IPS DF 19.7 (cell line): ENCODE measurements at places on chromosomes 3 and 15.

DNA sequence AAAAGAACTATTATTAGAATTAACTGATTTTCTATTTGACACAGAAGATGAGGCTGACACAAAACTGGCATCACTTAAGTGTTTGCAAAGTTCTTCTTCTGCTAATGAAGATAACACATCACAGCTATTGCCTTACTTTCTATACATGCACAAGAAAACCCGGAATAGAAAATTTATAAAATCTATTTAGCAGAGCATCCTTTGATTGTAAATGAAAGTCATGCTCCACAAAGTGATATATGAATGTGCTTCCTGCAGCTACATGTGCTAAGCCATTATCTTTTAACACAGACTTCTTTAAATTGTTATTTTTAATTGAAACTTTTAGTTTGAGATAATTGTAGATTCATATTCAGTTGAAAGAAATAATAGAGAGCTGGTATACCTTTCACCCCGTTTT is 27.0 kb downstream of the DENND4A start:
- DNase-seq: no peak

GRCh38 chr15:69806287-69806915 is 291.3 kb downstream of the TLE3 start:
- no peak for DNase-seq

DNA sequence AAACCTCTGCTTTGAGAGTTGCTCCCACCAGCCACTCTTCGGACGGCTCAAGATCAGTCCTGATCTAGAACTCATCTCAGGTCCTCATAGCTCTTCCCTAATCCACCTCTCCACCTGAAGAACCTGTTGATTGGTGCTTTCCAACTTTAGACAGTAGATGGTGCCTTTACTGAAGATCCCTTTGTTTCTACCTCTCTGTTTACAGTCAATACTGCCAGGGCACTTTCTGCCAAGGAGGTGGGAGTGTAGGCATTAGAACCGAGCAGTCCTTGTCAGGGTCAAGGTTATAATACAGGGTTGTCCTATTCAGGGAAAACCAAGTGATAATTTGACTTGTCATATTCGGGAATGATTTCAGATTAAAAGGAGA is 1.2 kb downstream of the CGNL1 start:
- no peak for DNase-seq

DNA sequence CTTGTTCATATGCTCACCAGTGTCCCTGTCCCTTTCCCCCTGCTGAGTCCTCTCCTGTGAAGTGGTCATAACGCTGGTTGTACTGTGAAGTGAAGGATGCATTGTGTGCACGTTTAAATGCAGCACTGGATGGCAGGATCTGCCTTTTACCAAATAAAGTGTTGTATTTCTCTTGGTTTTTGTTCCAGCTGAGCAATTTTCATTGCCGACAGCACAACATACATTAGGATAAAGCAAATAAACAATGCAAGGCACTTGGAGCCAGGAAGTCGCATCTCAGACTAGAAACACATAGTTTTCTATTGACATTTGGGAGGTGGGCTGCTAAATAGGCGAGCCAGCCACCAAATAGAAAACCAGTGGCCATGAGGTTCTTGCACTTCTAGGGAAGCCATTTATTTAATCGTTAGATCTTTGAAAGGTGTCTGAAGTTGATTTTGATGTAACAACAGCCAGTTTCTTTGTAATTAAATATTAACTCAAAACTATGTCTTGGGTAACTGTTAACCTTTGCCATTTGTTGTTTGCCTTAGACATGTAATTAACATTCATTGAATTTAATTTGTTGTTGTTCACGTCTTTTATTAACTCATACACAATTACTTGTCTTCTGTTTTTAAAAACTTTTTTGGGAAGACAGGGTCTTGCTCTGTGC is 185.3 kb downstream of the FNDC3B start:
- no peak for DNase-seq

DNA sequence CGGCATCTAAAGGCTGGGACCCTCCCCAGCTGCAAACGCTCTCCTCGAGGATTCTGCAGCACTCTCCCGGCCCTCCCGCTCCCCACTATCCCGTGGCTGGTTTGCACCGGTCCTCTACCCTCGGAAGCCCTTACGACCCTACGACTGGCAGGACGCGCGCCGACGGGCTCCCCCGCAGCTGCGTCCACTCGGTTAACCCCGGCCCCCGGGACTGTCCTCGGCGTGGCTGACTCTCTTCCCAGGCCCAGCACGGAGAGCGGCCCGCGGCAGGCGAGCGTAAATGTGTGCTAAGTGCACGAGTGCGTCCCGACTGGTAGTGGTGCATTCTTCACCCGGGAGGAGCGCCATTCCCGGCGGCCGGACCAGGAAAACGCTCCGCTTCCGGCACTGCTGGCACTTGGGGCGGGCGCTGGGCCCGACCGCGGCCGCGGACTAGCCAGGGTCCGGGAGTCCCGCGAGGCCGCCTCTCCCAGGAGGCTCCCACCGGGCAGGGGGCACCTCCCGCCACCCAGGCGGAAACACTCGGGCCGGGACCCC is 508 bp downstream of the GORASP1 start:
- no peak for DNase-seq

DNA sequence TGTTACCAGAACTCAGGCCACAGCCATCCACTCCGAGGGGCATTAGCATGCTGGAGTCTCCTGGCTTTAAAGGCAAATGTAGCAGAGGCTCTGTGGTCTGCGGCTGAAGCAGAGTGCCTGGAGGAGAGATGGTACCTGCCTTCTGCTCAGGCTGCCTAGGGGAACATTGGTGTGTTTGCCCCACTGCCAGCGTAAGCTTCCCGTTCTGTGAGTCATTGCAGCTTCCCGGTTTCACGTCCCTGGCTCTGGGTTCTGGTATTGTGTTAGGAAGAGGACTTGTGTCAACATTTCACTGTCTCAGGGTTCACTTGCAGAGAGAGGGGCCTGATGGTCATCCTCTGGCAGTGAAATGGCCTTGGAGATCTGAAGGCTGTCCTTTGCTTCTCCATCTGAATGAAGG is 1.8 kb downstream of the GASK1A start:
- DNase-seq: no peak

DNA sequence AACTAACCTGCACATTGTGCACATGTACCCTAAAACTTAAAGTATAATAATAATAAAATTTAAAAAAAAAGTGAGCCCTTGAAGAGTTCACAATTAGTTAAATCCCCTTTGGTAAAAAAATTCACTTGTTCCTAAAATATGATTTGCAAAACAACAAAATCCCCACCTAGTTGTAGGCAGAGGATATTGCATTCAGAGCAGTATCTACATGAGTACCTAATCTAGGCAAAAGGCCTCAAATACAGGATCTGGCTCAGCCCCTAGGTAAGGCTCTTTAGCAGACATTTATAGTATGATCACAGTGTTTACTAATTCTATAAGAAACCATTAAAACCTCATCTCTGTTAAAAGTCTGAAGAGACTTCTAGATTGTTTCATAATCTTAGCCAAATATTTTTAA is 89.3 kb upstream of the CCDC80 start:
- DNase-seq: no peak

DNA sequence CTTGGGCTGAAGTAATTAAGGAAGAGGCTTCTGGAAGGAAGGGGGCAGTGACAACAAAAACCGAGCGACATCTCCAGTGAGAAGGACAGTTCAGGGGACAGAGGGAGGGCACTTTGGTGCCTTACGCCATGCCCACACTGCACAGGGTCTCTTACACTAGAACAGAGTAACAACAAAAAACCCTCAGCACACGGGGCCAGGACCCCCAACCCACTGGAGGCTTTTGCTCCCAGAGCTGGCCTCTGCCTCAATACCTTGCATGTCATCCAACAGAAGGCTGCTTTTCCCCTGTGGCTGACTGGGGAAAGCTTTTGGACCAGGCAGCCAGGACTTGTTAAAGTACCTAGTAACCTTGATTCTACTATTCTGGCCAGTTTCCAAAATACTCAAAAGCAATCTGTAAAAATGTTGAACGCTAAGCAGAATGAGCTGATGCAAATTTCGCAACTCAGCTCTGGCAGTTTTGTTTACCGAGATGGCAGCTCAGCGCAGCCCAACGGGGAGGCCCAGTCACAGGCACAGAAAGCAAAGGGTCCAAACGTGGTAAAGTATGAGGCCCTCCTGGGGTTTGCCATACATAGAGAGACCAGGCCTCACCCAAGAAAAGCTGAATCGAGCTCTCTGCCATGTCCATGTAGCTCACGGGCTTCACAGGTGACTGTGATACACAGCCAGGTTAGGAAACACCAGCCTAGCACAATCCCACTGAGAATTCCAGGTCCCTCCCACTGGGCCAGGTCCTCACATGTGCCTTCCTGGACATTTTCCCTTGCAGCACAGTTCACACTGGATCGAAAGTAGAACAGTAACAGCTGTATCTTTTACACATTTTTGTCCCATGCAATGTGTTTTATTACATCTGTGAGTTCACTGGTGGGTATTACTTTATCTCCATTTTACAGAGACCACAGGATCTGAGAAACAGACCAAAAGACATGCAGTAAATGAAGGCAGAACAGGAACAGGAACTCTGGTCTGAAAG is 6.0 kb downstream of the CHCHD4 start:
- DNase-seq: no peak

GRCh38 chr3:58111513-58112184 is 99.1 kb downstream of the DNASE1L3 start:
- no peak for DNase-seq

DNA sequence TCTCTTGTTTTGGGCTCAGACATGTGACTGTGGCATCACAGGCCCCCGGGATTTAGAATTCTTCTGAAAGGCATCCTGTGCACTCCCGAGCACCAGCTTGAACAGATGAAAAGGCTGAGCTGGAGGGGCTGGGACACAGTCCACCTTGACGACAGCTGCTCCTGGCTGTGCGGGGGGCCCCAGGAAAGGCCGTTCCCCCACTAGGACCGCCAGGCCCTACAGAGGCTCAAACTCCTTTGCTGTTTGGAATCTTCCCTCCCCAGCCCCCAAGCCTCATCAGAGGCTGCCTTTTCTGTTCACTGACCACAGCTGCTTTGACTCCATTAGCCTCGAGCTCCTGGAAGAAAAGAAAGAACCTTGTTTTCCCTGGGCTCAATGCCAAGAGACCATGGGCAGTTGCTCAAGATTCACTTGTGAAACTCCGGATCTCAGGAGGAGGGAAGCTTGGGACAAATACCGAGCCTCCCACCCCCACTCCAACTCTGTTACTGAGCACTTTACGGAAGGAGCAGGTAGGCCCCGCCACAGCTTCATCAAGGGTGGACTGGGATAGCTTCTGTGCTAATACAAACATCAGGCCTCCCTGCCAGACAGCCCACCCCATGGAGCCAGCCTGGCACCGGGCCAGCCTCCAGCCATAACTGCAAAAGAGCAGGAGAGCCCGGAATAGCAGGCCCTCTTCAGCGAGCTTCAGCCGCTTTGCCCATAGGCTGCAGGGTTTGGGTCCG is 15.7 kb downstream of the CIDEC start:
- DNase-seq: no peak

- no peak for DNase-seq
Observed at GRCh38 chr3:55711646-55712045, 224.5 kb upstream of the WNT5A start.

DNA sequence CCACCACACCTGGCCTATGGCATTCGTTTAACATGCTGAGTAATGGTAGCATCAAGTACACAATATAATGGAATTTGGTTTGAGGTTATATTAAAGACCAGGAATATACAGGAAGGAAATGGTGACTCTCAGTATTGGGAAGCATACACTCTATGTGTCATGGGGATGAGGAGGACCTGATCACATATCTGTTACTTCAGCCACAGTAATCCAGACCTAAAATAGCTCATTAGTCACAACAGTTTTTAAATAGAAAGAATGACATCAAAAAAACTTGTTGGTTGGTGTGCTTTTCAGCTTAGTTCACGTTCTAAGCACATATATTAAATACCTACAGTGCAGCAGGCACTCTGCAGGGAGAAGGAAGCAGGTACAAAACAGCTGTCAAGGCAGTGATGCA is 52.5 kb upstream of the ATP2C1 start:
- DNase-seq: no peak

GRCh38 chr3:188242436-188243123 is 88.6 kb downstream of the LPP start:
- no peak for DNase-seq

GRCh38 chr15:98282656-98283332 is 322.3 kb downstream of the ARRDC4 start:
- no peak for DNase-seq

GRCh38 chr3:185613016-185613415 is 26.9 kb downstream of the SENP2 start:
- no peak for DNase-seq

- DNase-seq: no peak
Observed at GRCh38 chr15:96356494-96357455, 26.3 kb downstream of the NR2F2 start.

- DNase-seq: no peak
Observed at GRCh38 chr3:193833592-193833991, 240.6 kb downstream of the OPA1 start.

- no peak for DNase-seq
Observed at GRCh38 chr15:60326824-60327654, 70.7 kb downstream of the ANXA2 start.

GRCh38 chr3:52480768-52481715 is 14.1 kb upstream of the STAB1 start:
- DNase-seq: no peak

- DNase-seq: no peak
Observed at GRCh38 chr3:103470498-103470897, 1035.7 kb downstream of the ZPLD1 start.

GRCh38 chr15:79078763-79079410 is 11.7 kb downstream of the RASGRF1 start:
- DNase-seq: no peak

- DNase-seq: no peak
Observed at GRCh38 chr3:23459889-23460546, 256.9 kb downstream of the UBE2E2 start.

- no peak for DNase-seq
Observed at GRCh38 chr3:14874784-14875183, 56.0 kb downstream of the FGD5 start.

- DNase-seq: no peak
Observed at GRCh38 chr3:52800079-52800478, 5.5 kb downstream of the ITIH3 start.

DNA sequence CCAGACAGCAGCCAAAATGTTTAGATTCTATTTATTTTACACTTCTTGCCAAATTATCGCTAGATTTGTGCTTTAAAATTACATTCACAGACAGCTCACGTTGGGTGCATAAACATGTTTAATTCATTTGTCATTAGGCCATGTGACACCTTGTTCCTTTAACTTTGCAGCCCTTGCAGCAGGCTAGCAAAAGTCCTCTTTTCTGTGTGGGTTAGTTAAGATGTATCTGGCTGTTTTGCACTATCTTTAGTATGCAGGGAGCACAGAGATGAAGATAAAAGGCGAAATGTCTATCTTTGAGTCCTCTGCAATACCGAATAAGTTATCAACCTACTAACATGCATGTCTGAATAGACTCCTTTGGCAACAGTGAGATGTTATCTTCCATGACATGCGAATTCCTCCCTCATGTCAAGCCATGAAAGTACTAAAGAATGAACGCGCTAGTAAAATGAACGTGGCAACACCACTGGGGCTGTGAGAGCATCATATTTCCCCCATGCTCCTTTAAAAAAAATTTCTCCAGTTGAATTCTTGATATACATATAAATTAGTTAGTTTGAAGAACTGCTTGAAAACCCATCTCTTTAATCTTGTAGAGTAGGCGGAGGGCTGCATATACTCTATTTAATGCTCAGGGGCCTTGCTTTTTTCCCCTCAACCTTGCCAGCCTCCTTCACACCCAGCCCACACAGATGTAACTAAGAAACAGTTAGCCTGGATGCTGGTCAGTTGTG is 620.4 kb upstream of the NR2F2 start:
- no peak for DNase-seq

GRCh38 chr15:72099155-72099554 is 18.8 kb downstream of the MYO9A start:
- DNase-seq: no peak
